H9 (cell line): ENCODE measurements at places on chromosomes 5 and 9.

- DNase-seq = no peak
These were observed 126.9 kb downstream of the ADGRV1 start for GRCh38 chr5:90685425-90686022.

- DNase-seq = no peak
These were observed 3.2 kb upstream of the SQSTM1 start for GRCh38 chr5:179817470-179817840.

DNA sequence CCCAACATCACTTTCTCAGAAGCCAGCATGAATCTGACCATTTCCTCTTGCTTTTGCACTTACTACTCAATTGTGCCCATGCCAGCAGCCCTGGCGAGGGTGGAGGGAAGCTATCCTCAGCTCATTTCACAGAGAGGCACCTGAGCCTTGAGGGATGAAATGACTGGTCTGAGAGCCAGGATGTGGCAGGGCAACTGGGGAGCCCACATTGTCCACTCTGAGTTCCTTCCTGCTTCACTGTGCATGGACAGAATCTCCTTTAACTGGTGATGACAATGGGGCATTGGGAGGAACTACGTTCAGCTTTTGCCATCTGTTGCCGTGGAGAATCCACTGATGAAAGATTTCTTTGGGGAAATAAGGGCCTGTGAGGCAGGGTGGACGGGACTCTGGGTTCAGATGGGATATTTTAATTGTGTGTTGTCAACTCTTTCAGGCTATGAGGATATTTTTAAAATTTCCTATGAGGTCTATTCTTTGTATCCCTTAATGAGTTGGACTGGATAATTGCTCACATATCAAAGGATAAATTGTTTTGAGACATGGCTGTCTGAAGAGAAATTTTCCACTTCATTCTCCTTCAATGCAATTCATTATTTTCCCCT, 78.3 kb downstream of the TNC start:
- DNase-seq = no peak

GRCh38 chr5:118687100-118687499, 301.2 kb downstream of the DTWD2 start:
- no peak for DNase-seq

DNA sequence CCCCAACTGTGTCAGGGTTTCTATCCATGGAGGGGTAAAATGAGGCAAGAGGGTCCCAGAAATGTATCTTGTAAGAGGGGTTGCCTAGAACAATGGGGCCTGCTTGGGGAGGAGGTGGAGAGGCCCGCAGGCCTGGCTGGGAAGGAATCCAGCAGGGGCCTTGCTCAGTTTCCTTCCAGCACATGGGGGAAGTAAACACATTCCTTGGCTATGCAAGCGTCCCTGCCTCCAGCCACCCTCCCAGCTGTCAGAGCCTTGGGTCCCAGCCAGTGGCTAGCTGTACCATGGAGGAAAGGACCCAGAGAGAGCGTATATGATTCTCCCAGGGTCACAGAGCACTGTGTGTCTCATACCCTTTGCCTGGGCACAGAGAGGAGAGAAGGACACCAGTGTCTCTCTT, 71.1 kb upstream of the IL17B start:
- DNase-seq = no peak

- DNase-seq = no peak
These were observed 8.2 kb upstream of the CD180 start for GRCh38 chr5:67204821-67205220.

GRCh38 chr5:149904977-149905376, 39.6 kb downstream of the PDE6A start:
- DNase-seq = no peak

GRCh38 chr5:72363166-72363802, 43.1 kb downstream of the PTCD2 start:
- peak; percentile 47 for DNase-seq

DNA sequence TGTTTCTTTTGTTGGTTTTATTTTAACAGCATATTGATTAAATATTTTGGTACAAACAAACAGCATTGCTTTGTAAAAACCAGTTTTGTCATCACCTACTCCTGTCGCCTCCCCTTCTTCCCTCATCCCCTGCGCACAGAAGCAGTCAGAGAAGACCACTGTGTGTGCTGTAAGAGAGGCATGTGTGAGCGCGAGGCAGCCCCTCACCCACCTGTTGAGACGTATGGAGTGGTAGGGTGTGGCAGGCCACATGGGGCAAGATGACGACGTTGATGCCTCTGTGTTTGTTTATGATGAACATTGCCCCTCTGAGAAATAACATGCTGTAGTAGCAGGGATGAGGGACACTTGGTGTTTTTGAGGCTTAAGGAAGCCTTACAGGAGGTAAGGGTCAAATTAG, 71.3 kb downstream of the GPR21 start:
- DNase-seq = no peak

GRCh38 chr5:109943701-109944235, 254.0 kb downstream of the MAN2A1 start:
- DNase-seq = no peak

GRCh38 chr9:120258096-120258495, 321.9 kb downstream of the CDK5RAP2 start:
- no peak for DNase-seq

DNA sequence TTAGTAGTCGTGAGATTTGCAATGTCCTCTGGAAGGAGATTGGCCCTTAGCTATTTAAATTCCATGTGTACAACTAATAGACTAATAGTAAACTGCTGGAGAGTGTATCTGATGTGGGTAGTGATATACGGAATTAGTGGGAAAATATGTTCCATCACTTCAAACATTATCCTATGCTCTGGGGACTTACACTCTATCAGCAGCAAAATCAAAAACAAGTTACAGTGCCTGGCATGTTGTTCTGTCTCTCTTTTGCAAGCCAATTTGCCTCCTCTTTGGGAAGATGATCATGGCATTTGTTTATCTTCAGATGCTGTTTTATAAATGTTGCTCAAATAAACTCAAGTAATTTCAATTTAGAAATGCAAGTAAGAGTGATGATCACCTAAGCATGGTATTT, 311.9 kb upstream of the ACO1 start:
- DNase-seq = no peak

DNA sequence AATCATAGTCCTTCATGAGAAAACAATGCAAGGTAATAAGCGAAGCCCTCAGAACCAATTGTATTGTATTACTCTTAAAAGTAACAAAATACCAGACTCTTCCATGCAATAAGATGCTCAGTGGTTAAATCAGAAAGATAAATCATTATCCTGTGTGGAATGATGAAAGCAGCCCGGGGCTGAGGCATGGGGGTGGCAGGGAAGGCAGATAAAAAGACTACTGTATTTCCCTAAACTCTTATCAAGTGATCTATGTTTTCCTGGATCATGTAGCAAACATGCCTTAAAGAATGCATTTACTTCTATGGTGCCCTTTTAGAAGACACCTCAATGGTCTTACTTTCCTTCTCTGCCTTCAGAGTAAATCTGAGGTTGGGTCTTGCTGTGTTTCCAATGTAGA, 105.6 kb upstream of the DAPK1 start:
- DNase-seq = no peak

DNA sequence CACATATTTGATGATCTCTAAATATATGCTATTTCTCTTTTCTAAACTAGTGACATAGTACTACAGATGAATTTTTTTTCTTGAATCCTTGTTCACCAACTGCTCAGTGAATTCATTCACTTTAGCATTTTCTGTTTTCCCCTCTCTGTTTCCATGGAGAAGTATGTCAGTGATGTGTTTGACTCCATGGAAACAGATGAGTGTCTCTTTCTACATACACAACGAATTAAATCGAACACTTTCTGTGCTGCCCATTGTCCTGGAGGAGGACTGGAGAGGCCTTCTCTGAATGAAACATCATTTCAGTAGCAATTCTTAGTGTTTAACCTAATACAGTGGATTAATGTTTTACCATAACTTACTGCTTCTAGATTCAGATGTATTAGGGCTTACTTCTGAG, 9.5 kb downstream of the INVS start:
- no peak for DNase-seq

DNA sequence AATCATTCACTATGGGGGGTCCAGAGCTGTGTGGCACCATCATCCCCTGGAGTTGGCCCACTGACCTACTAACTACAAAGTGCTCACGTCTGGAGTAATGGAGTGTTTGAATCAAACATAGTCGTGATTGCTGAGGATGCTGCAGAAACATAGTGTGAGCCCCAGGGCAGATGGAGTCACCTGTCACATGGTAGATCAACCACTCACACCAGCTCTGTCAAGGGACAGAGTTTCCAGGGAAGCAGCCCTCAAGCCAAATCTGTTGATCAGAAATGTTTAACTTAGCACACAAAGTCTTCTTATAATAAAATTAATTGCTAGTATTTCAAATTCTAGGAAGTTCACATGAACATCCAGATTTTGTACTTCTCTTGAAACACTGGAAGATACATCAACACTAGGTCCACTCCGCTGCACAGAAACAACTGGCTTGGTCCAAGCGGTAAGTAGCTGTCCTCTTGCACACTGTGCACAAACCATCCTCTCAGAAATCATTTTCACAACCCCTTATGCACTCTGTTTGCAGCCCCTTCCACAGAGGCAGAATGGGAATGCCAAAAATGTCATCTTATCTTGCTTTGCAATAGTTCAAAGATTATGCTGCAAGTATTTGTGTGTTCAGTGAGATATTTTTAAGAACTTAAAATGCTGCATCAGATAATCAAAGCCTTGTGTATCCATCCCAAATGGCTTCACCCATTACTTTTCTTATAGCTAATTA, 191.0 kb downstream of the EPB41L4A start:
- no peak for DNase-seq

- DNase-seq = no peak
These were observed 59.7 kb downstream of the DOCK8 start for GRCh38 chr9:274406-274805.
